ENCODE measurements at places on chromosomes 11 and 22.

GRCh38 chr11:35432464-35432863 is 13.1 kb upstream of the SLC1A2 start:
- no peak for DNase-seq

DNA sequence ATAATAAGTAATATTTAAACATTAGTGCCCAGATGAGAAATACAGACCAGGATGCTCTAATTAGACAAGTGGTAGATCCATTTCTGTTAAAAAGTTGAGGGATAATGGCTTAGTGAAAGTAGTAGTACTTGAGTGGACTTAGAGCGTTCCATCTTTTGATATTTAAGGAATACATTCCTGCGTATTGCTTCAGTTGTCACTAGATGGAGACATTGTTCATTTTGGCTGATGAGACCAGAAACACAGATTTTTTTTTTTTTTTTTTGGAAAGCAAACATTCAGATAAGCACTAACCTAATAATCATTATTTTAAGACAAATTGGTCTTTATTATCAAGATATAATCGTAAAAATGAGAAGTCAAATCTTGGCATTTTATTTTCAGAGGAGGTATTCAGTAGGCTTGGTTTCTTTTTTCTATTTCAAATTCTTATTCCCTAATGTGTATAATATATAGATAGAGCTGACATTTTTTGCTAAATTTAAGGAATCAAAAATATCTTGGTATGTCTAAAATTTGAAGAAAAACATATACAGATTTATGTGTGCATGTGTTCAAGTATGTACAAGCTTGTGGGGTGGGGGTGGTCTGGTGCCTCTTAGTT is 92.9 kb downstream of the DYNC2H1 start:
- no peak for DNase-seq

DNA sequence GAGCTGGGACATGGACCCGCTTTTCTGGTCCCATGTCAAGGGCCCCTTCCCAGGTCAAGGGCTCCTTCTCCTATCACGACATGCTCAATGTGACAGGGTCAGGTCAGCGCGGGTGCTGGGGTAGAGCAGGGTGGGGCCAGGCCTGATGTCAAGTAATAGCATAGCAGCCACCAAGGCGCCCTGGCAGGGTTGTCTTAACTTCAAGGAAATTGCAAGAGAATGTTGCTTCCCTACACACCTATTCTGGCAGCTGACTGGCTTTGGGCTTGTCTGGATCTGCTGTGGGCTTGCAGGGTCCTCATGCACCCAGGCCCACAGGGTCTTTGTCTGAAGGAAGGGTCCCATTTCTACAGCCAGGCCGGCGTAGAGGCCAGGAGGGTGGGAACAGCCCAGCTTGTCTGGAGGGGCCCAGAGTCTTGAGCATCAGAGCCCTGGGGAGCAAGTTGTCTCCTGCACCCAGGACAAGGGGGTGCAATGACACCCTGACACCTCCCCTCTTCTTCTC is 71.4 kb downstream of the BUD13 start:
- DNase-seq = no peak

DNA sequence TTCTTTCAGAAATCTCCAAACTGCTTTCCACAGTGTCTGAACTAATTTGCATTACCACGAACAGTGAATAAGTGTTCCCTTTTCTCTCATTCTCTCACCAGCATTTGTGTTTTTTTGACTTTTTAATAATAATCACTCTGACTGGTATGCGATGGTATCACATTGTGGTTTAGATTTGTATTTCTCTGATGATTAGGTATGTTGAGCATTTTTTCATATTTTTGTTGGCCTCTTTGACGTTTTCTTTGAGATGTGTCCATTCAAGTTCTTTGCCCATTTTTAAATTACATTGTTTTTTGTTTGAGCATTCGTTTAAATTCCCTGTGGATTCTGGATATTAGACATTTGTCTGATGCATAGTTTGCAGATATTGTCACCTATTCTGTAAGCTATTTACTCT is 1639.6 kb upstream of the TENM4 start:
- DNase-seq = no peak
